ENCODE measurements at places on chromosomes 6 and 20. TPM values are rescaled to one million over a fixed set of nuclear protein-coding genes. Genes with fewer than 3 reads are reported as not detected.

Gene BANF2
- not detected for total RNA-seq

Gene RAB22A
- 8.1 TPM for total RNA-seq

Gene PPP1R14C
- total RNA-seq, result not detected

Gene C4A
- 2.7 TPM for total RNA-seq

Gene COL9A1
- not detected for total RNA-seq

Gene LKAAEAR1
- total RNA-seq, result 0.84 TPM

Gene RFX6
- not detected for total RNA-seq

Gene RPRD1B
- total RNA-seq, result 9.4 TPM

Gene SLC22A2
- not detected for total RNA-seq

Gene PLEKHG1
- 1.2 TPM for total RNA-seq

Gene CD93
- not detected for total RNA-seq

Gene TBX18
- 9.4 TPM for total RNA-seq

Gene THBS2
- total RNA-seq, result 43.2 TPM

Gene CPXM1
- total RNA-seq, result 5.6 TPM

Data from bronchus fibroblast of lung (primary cell).